ENCODE measurements at places on chromosomes 1 and 21.

GRCh38 chr1:226360106-226360746 is 47.7 kb downstream of the PARP1 start:
- no peak for DNase-seq

DNA sequence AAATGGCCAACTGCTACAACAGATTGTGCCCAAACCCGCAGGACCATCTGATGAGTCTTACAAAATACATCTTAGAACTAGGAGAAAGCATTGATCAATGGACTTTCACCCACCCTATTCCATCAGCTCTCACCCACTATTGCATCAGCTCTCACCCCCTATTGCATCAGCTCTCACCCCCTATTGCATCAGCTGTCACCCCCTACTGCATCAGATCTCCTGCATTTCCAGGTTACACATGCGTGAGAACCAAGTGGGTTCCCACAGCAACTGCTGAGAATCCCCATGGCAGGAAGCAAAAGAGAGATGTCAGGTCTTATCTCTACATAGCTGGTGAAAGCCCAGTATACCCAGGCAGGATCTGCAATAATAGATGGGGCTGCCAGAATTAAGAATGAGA is 533.5 kb downstream of the LTN1 start:
- DNase-seq = no peak

- DNase-seq = no peak
Measured at GRCh38 chr1:6111991-6112689, 66.5 kb downstream of the KCNAB2 start.

GRCh38 chr1:99207216-99207615 is 57.1 kb upstream of the PLPPR4 start:
- DNase-seq = no peak

DNA sequence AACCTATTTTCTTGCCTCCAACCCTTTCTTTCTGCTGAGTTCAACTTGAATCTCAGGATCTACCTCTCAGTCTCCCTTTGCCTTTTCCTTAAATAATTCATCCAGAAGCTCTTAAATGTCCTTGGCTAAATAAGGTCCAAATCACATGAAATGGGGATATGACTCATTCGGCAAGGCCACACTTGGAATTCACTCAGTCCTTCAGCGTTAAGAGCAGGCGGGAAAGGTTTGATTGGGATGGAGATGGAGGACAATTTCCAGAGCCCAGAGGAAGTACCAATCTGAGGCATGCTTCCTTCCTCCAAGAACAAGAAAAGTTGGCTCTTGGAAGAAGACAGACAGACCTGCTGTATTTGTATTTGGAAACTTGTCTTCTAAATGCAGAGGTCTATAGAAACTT is 128.5 kb downstream of the PROX1 start:
- no peak for DNase-seq

- DNase-seq = no peak
Measured at GRCh38 chr1:218421531-218421930, 76.4 kb downstream of the TGFB2 start.

- DNase-seq = no peak
Measured at GRCh38 chr1:77026135-77026534, 158.9 kb downstream of the ST6GALNAC5 start.

- DNase-seq = no peak
Measured at GRCh38 chr1:167371030-167371429, 147.3 kb downstream of the CD247 start.

- no peak for DNase-seq
Measured at GRCh38 chr21:39632796-39633442, 20.2 kb downstream of the B3GALT5 start.

GRCh38 chr1:91221017-91221416 is 183.6 kb downstream of the HFM1 start:
- no peak for DNase-seq

- no peak for DNase-seq
Measured at GRCh38 chr1:206823727-206824126, 41.7 kb upstream of the IL20 start.

All from CD8-positive, alpha-beta memory T cell (primary cell).